CD4-positive, alpha-beta T cell treated with Interleukin-17A for 1 hour (primary cell): ENCODE measurements at places on chromosomes 6 and 20.

DNA sequence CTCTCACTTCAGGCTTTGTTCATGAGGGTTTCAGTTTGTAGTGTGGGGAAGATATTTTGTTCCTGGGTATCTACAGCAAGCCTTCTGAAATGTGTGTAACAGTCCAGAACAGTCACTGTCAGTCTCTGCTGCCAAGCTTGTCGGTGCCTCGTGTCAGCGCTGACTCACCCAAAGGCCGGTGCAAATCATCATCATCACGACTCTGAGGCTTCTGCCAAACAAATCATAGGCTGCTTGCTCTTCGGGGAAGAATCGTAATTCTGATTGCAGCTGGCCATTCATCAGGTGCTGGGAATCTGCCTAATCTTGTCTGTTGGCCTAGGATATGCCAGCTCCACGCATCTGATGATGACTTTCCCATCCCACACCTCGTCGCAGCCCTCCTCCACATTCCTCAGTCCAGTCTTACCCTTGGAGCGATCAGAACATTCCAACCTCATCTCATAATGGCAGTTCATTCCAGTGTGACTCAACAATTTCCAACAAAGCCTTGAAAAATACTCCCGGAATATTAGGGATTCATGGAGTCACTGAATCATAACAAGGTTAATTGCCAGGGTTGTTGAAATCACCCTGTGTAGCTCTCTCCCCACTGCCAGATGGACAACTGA is 40.9 kb downstream of the ALDH8A1 start:
- DNase-seq, result no peak

- no peak for DNase-seq
These were observed 215.7 kb downstream of the CDC5L start for GRCh38 chr6:44603044-44603686.

DNA sequence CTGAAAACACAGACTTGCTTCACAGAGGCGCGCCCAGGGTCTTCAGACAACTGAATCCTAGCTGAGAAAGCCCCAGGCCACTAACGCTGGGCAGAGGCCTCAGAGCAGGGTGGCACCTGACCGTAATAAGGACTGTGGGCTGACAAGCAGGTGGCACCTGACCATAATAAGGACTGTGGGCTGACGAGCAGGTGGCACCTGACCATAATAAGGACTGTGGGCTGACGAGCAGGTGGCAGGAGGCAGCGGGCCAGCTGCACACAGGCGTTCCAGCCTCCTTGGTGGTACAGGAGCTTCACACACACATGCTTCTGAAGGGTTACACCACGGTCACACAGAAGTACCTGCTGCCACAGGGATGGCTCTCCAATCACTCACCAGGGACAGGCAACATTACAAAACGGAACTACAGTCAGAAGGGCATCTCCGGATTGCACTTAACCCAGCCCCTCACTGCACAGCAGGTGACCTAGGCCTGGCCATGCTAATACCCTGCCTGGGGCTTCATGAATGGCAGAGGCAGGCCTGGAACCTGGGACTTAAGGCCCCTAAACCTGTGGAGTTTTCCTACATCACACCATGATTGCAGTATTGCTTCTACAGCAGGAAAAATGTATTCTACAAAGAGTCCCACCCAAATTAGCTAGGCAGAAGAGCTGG is 50.8 kb downstream of the PSMG4 start:
- no peak for DNase-seq

DNA sequence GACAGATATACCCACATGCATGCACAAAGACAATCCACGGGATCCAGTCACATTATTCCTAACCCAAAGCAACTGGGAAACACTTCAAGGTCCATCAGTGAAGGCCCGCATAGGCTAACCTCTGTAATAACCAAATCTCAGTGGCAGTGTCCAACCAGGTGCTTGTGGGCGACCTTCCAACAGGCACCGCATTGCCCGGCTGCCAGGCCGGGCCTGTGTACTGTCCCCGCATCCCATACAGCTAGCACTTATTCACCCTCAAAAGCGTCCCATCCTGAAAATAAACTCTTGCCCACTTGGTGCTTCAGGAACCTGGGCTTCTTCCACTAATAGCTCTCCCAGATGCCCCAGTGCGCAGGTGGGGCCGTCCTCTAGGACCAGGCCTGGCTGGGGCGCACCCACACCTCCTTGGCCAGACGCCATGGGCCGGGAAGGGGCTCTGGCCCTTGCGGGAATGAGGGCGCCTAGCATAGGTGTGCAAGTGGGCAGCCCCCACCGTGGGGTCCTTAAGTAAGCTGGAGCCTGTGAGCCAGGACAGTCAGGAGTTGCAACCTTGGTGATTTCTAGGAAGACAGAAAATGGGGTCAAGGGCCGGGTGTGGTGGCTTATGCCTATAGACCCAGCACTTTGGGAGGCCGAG is 1.1 kb upstream of the ENTPD6 start:
- DNase-seq, result no peak

DNA sequence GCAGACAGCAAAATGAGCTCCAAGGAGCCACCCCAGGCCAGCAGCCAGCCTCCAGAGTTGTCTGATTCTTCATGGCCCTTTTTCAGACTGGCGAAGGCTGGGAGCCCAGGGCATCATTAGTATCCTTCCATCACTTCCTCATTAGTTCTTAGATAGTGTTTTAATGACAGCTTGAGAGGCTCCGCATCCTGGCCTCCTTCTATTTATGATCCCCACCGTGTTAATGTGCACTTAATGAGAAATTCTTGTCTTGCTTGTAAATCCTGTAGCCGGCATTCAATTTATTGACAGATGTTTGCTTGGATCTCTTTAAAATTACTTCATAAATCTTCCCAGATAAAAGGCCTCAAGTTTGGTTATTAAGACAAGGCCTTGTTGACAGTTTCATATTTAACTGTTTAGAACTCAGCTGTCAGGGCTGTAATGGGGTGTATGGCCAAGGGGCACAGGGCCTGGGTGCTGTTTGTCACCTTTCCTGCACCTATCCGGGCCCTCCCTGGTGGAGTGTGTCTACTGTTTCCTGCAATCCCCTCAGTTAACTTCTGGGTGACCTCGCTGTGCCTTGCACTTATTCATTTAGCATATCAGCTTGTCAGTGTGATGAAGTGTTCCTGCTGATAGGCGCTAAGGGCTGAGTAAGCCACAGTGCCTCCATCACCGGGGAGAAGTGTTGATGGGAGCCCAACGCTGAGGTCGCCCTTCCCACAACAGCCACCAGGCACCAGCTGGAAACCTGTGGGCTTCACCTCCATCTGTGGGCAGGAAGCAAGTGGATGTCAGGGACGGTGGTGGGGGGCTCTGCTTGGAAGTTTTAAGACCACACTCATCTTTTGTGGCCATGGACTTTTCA is 169.3 kb downstream of the TSHZ2 start:
- no peak for DNase-seq

DNA sequence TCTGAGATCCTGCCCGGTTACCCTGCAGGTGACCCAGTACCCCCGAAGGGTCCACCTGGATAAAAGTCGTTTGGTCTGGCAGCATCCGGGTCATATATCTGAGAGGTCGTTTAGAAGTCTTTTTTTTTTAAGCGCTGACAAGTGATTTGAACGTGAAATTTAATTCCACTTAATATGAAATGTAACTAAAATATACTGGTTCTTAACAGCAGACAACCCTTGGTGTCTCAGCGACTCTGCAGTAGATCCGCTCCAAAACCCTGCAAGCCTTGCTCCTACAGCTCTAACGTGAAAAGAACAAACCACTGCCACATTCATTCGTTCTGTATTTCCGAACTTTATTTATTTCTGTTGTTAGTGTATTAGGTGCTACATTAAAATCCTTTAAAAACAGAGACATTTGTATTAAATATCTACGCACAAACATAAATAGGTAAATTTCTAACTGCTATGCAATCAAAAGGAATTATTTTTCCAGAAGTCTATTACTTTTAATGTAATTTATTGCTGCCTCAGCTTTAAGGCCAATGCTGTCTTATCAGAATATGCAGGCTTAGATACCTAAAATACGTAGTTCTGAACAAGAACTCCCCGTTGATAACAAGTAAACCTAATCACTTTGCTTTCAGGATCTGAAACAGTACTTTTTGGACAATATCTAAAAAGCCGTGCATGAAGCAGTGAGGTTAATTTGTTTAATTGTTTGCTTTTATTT is 33.5 kb upstream of the TCF21 start:
- DNase-seq, result no peak
